ENCODE measurements at places on chromosomes 5 and 9. TPM values are rescaled to one million over a fixed set of nuclear protein-coding genes. Genes with fewer than 3 reads are reported as not detected.

CORO2A gene
- total RNA-seq, result 8.2 TPM

STPG3 gene
- not detected for total RNA-seq

ZNG1C gene
- 45.2 TPM for total RNA-seq

CKMT2 gene
- not detected for total RNA-seq

VAV2 gene
- total RNA-seq, result 4.2 TPM

RASGRF2 gene
- total RNA-seq, result 12.3 TPM

CNTFR gene
- total RNA-seq, result not detected

ZNF367 gene
- 40.9 TPM for total RNA-seq

SLC6A7 gene
- total RNA-seq, result not detected

AHRR gene
- total RNA-seq, result 24.0 TPM

SLC36A2 gene
- not detected for total RNA-seq

PCDHB3 gene
- not detected for total RNA-seq

NFIL3 gene
- total RNA-seq, result 25.7 TPM

ETF1 gene
- total RNA-seq, result 256 TPM

SMIM23 gene
- total RNA-seq, result not detected

TXNDC8 gene
- not detected for total RNA-seq

SV2C gene
- total RNA-seq, result not detected

ALDOB gene
- total RNA-seq, result not detected

CCDC107 gene
- 9.4 TPM for total RNA-seq

TMEM267 gene
- total RNA-seq, result 24.1 TPM

CDK5RAP2 gene
- total RNA-seq, result 51.7 TPM

ARHGEF28 gene
- not detected for total RNA-seq

CCDC192 gene
- not detected for total RNA-seq

KIAA0825 gene
- total RNA-seq, result 1.0 TPM

DIRAS2 gene
- not detected for total RNA-seq

HMCN2 gene
- not detected for total RNA-seq

ZNF454 gene
- total RNA-seq, result not detected

LCN15 gene
- total RNA-seq, result not detected

PCDH12 gene
- 1.5 TPM for total RNA-seq

PLAC8L1 gene
- total RNA-seq, result 0.36 TPM

HTR1A gene
- total RNA-seq, result not detected

ZNF483 gene
- total RNA-seq, result 1.5 TPM

TMEM171 gene
- not detected for total RNA-seq

CBY3 gene
- total RNA-seq, result 1.1 TPM

BASP1 gene
- 0.85 TPM for total RNA-seq

SHISAL2B gene
- not detected for total RNA-seq

MOCS2 gene
- 32.0 TPM for total RNA-seq

DDX4 gene
- total RNA-seq, result not detected

PRUNE2 gene
- total RNA-seq, result not detected

ZDHHC21 gene
- total RNA-seq, result 4.1 TPM

NR5A1 gene
- total RNA-seq, result not detected

NXNL2 gene
- not detected for total RNA-seq

PPP2R2B gene
- 0.19 TPM for total RNA-seq

EIF4E1B gene
- total RNA-seq, result not detected

SHB gene
- 1.8 TPM for total RNA-seq

All from activated naive CD8-positive, alpha-beta T cell treated with anti-CD3 and anti-CD28 coated beads for 36 hours (primary cell).